NCI-H2081 treated with DMSO at 0.1 percent for 48 hours (cell line): ENCODE measurements at places on chromosomes 1 and 21.

- DNase-seq, result no peak
Observed at GRCh38 chr1:84704872-84705417, 14.7 kb upstream of the SSX2IP start.

GRCh38 chr1:178634445-178634844 lies 90.6 kb upstream of the RALGPS2 start:
- no peak for DNase-seq

DNA sequence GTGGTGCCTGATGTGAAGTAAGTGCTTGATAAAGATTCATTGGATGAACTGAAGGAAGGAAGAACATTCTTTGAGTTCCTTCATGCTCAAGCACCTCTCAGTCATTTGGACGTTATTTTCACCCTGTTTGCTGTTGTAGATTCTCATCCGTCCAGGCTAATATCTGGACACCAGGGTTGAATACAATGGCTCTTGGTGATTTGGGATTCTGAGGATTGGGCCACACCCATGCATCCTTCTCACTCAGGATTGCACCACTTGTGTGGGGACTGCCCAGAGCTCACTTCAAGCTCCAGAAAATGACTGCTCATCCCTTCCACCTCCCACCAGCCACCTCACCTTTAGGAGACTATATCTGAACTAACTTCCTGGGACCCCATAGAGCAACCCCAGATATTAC lies 117.1 kb upstream of the IPO9 start:
- DNase-seq, result no peak

DNA sequence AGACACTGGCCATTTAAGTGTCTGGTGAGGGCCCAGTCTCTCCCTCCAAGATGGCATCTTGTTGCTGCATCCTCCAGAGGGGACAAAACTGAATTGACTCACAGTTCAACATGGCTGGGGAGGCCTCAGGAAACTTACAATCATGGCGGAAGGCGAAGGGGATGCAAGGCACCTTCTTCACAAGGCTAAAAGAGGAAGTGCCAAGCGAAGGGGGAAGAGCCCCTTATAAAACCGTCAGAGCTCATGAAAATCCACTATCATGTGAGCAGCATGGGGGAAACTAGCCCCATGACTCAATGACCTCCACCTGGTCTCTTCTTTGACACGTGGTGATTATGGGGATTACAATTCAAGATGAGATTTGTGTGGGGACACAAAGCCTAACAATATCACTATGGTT lies 280.1 kb downstream of the HHAT start:
- DNase-seq, result no peak

GRCh38 chr1:27366113-27366410 lies 699 bp downstream of the MAP3K6 start:
- DNase-seq, result no peak

DNA sequence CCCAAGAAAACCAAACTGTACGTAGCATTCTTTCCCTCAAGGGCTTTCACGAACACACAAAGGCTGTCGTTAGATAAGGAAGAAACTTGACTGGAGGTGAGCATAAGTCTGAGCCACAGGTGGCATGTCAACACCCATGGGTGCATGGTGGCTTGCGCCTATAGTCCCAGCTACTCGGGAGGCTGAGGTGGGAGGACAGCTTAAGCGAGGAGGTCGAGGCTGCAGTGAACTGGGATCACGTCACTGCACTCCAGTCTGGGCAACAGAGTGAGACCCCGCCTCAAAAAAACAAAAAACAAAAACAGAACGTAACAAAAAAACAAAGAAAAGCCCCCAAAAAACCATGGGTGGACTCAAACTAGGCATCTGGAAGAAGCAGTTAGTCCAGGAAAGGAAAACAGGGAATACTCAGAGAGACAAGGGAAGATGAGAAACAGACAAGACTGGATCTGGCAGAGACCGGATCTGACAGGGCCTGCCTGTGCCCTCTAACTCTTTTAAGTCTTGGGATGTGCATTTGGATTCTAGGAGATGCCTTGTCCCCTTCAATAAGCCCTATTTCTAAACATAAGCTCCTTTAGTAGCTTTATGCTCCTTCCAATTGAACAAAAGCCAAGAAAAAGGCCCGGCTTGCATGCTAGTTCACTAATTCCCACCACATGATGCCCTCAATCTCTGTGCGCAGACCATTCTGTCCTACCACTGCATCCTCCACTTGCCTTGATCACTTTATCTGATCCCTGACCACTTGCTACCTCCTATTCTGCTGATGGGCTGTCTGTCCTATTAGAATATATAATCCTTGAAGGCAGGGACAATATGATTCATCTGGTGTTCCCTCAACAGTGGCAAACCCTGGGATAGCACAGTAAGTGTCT lies 73.8 kb downstream of the APP start:
- no peak for DNase-seq

GRCh38 chr1:39269349-39269748 lies 64.9 kb downstream of the MACF1 start:
- no peak for DNase-seq

DNA sequence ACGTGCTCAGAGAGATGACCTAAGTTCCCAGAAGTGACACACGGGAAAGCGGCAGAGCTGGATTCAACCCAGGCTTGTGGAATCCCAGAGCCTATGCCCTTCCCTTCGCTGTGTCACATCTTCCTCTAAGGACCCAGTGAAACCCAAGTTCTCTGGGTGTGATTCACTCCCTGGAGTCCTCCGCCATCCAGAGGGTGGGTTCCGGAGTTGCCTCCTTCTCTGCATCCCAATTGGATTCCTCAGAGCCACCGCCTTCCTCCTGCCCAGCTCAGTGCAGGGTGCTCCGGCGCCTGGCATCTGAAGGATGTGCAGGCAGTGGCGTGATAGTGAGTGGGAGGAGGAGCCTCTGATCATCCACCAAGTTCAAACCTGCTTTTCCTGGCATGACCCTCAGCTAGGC lies 20.7 kb upstream of the RCC2 start:
- no peak for DNase-seq

- no peak for DNase-seq
Observed at GRCh38 chr1:94037392-94038229, 83.3 kb downstream of the ABCA4 start.

GRCh38 chr1:20964540-20965484 lies 177.7 kb upstream of the HP1BP3 start:
- no peak for DNase-seq
